HCT116 (cell line): ENCODE measurements at places on chromosomes 5 and 9. TPM values are rescaled to one million over a fixed set of nuclear protein-coding genes. Genes with fewer than 3 reads are reported as not detected.
A peak's percentile ranks its signal among the peaks of the same experiment; 100 is the strongest.

GRCh38 chr9:8651070-8651845 lies 851.7 kb upstream of the DMAC1 start:
- no peaks in the 10 kb centered on the region for H3K36me3 ChIP-seq
- no peaks in the 10 kb centered on the region for H3K27me3 ChIP-seq
- H3K4me3 ChIP-seq: no peak overlapping the region
- H3K4me1 ChIP-seq: no peaks in the 10 kb centered on the region
- H3K27ac ChIP-seq: no peak overlapping the region
- DNase-seq: no peak

DNA sequence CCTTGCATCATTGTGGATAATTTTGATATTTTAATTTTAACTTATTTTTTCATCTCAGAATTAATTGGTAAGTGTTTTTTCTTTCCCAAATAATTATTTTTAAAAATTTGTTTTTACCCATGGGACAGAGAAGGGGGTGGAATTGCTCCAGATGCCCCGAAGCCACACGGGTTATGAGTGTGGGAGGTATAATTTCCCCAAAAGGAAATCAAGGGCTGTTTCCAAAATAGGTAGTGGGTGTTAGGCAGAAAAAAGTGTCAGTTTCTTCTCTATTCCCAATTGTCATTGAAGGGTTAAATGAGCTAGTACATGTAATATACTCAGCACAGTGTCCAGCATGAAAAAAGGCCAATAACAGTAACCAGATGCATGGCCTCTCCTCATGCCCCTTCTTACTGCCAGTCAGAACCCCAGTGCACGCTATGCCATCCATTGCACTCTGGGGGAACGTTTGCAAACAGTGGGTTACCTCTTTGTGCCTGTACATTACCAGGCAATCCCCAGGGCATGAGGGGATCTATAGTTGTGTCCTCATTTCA lies 36.4 kb upstream of the ANGPTL2 start:
- H3K27me3 ChIP-seq: no peaks in the 10 kb centered on the region
- H3K27ac ChIP-seq: no peak overlapping the region
- peaks cover 7% of the 10 kb centered on the region; the same call in 1 of the 2 replicates for H3K4me1 ChIP-seq
- no peak for DNase-seq

DNA sequence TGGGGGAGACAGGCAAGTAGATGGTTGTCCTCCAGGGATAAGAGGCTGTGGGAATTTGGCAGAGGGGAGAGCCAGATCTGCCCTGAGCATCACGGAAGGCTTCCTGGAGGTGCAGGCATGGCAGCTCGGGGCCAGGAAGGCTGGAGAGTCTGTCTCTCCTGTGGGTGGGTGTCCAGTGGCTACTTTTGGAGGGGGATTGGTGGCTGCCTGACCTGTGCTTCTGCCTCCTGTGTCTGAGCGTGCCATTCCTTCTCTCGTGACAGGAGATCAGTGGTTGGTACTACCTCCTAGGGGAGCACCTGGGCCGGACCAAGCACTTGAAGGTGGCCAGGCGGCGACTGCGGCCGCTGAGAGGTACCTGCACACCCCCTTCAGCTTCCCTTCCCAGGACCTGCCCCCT lies 33.5 kb downstream of the RGS3 start:
- DNase-seq: no peak
- H3K27ac ChIP-seq: no peak overlapping the region
- H3K4me1 ChIP-seq: no peaks in the 10 kb centered on the region
- peaks cover 6% of the 10 kb centered on the region; the same call in 1 of the 2 replicates for H3K36me3 ChIP-seq
- no peak overlapping the region for H3K4me3 ChIP-seq
- no peaks in the 10 kb centered on the region for H3K27me3 ChIP-seq

GRCh38 chr5:173882632-173883031 lies 5.5 kb upstream of the CPEB4 start:
- peak; percentile 13 for DNase-seq
- H3K27me3 ChIP-seq: no peaks in the 10 kb centered on the region
- no peaks in the 10 kb centered on the region for H3K4me1 ChIP-seq
- no peak overlapping the region for H3K4me3 ChIP-seq
- H3K36me3 ChIP-seq: no peaks in the 10 kb centered on the region
- no peak overlapping the region for H3K27ac ChIP-seq

PCDHA11 gene
- 0.27 TPM for total RNA-seq

DNA sequence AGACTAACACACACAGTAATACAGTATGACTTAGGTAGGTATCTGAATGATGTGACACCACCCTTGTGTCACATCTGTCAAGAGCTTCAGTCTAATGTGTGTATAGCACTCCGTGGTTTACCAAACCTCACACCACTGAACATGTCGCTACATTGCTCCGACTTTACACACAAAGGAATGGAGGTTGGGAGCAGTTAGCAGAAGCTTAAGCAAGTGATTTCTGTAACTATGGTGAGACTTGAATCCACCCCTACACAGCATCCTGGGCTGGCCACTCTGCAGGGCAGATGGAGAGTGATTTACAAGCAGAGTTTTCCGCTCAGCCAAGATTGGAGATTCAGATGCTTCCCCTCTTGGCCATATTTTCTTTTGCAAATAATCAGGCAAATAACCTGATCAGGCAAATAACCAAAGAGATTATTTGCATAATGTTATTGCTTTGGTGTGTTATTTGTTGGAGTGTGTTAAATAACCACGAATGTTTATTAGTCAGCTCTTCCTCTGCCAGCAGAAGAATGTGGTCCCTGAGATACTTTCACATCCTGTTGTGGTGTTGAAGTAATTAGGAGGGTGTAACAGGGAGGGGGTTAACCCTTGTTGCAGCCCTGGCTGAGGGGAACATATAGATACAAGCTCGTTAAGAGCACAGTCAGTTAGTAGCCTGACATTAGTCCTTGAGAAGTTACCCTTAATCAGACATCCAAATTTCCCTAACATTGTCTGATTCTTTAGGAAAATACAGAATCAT lies 92.8 kb downstream of the SNX18 start:
- no peak for DNase-seq
- H3K27ac ChIP-seq: no peak overlapping the region
- H3K4me1 ChIP-seq: no peaks in the 10 kb centered on the region; the same call in 1 of the 2 replicates
- H3K36me3 ChIP-seq: no peaks in the 10 kb centered on the region

PLAA gene
- 41.2 TPM for total RNA-seq

DNA sequence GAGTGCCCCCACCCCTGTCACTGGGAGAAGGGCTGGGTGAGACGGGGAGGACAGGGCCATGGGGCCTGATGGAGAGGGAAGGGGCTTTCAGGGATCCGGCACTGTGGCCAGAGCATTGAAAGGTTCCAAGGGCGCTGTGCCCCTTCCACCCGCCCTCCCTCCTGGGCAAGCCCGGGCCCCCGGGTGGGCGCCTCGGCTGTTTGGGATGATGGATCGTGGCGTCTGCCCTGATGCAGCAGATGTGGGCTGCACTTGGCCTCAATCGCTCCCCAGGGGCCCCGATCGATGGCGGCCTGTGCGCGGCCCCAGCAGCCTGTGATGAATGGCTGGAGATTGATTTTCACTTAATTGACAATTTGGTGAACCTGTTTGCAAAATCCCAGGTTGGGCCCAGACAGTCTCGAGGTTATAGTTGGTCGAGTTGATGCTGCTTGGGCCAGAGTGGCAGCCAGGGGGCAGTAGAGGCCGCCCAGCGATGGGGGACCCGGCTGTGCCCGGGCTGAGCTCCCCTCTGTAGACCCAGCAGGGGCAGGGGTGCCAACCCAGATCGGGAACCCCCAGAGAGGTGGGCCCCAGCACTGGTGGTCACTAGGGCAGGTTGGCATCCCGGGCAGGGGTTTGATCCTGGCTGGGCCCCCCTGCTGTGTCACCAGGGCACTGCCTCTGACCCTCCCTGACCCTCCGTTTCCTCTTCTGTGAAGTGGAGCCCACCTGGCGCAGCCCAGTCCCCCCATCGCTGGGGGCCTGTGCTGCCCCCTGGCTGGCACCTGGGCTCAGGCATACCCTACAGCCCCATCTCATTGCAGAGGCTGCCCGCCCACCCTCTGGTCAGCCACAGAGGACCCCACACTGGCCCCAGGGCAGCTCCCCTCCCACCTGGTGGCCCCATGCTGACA lies 34.7 kb downstream of the LHX3 start:
- H3K36me3 ChIP-seq: no peaks in the 10 kb centered on the region
- H3K27ac ChIP-seq: no peak overlapping the region
- H3K4me3 ChIP-seq: no peak overlapping the region
- H3K27me3 ChIP-seq: no peaks in the 10 kb centered on the region

GRCh38 chr5:149757956-149758355 lies 27.8 kb downstream of the PPARGC1B start:
- no peak overlapping the region for H3K27ac ChIP-seq
- no peak overlapping the region for H3K4me3 ChIP-seq
- DNase-seq: no peak
- no peaks in the 10 kb centered on the region; the same call in 1 of the 2 replicates for H3K4me1 ChIP-seq

DNA sequence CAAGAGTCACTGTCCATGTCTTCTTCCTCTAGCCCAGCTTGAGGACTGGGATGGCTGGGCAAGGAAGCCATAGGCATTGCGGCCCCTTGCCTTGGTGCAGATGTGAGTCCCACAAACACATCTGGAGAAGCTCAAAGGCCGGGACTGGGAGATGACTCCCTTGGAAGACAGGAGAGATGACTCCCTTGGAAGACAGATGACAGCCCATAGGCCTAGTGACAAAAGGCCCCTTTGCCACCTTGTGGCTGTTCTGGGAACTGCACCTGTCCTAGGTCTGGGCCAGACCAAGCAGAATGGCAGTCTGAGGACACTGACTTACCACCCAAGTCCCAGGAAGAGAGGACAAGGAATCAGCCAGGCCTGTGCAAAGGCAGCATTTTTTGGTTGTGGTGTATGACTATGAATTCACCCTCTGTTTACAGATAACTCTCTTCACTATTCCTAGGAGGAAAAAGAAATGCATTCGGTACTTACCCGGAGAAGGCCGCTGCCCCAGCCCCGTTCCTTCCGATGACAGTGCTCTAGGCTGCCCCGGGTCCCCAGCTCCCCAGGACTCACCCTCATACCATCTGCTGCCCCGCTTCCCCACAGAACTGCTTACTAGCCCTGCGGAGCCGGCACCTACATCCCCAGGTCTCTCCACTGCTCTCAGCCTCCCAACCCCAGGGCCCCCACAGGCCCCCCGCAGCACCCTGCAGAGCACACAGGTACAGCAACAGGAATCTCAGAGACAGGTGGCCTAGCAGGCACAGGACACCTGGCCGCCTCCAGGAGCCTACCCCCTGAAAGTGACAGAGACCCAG lies 30.8 kb downstream of the SKP1 start:
- DNase-seq: peak; percentile 57
- H3K4me1 ChIP-seq: peaks cover 5% of the 10 kb centered on the region; the same call in 1 of the 2 replicates
- H3K27ac ChIP-seq: no peak overlapping the region
- H3K27me3 ChIP-seq: no peaks in the 10 kb centered on the region
- no peak overlapping the region for H3K4me3 ChIP-seq

DNA sequence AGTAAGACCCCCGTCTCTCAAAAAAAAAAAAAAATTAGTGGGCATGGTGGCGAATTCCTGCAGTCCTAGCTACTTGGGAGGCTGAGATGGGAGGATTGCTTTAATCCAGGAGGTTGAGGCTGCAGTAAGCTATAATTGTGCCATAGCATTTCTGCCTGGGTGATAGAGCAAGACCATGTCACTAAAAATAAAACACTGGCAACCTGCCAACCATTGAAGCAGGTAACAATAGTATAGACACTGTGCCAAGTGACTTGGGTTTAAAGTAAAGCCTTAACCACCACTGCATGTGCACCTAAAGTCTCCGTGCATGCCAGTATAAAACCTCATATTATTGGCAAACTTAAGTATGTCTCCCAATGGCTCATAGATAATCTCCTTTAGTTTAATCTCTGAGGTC lies 3.4 kb upstream of the APBA1 start:
- no peaks in the 10 kb centered on the region for H3K36me3 ChIP-seq
- no peak for DNase-seq
- no peak overlapping the region for H3K27ac ChIP-seq
- H3K27me3 ChIP-seq: no peaks in the 10 kb centered on the region; the same call in 1 of the 2 replicates
- peaks cover 14% of the 10 kb centered on the region for H3K4me1 ChIP-seq

- no peaks in the 10 kb centered on the region for H3K4me1 ChIP-seq
- H3K36me3 ChIP-seq: no peaks in the 10 kb centered on the region
- no peak overlapping the region for H3K4me3 ChIP-seq
- H3K27me3 ChIP-seq: no peaks in the 10 kb centered on the region
- H3K27ac ChIP-seq: no peak overlapping the region
Observed at GRCh38 chr5:132396589-132397031, 27.1 kb downstream of the SLC22A5 start.

FAM153A gene
- not detected for total RNA-seq

CACNA1B gene
- total RNA-seq: 1.7 TPM

DNA sequence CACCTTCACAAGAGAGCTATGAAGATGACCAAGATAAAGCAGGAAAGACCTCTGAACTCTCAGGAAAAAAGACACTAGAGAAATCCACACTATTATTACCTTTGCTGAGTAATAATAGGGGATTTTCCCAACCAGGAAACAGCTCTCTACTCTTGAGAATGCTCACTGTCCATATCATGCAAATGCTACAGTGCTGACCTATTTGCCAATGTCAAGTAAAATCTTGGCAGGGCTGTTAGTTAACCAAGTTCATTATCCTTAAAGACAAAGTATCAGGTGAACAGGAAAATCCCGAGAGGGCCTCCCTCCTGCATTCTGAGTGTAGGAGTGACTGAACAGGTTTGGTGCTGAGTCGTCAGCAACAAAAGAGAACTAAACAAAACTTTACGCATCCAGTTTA lies 306.6 kb downstream of the ACTL7B start:
- no peaks in the 10 kb centered on the region for H3K27me3 ChIP-seq
- DNase-seq: no peak
- H3K27ac ChIP-seq: no peak overlapping the region
- no peaks in the 10 kb centered on the region for H3K36me3 ChIP-seq
- H3K4me3 ChIP-seq: no peak overlapping the region

DNA sequence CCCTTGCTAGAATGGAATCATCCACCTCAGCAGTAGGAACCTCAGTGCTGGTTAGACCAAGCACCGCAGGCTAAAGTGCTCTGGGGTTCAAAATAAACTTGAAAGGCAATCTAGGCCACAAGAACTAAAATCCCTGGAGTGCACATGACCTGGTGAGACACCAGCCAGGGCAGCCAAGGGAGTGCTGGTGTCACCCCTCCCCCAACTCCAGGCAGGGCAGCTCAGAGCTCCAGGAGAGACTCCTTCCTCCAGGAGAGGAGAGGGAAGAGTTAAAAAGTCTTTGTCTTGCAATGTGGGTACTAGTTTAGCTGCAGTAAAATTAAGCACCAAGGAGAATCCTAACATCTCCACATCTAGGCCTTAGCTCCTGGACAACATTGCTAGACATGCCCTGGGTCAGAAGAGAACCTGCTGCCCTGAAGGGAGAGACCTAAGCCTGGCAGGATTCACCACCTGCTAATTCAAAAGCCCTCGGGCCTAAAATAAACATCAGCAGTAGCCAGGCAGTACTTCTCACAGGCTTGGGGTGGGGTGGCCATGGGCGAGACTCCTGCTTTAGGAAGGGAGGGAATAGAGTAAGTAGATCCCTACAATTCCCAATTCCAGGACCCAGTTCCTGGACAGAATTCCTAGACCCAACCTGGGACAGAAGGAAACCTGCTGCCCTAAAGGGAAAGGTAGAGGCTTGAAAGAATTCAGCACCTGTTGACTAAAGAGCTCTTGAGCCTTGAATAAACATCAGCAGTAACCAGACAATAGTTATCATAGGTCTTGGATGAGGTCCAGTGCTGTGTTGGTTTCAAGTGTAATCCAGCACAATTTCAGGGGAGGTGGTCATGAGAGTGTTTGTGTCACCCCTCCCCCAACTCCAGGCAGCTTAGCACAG lies 25.8 kb downstream of the UGT3A2 start:
- H3K27me3 ChIP-seq: peaks cover 23% of the 10 kb centered on the region; the same call in 1 of the 2 replicates
- H3K4me1 ChIP-seq: no peaks in the 10 kb centered on the region
- DNase-seq: no peak
- no peaks in the 10 kb centered on the region for H3K36me3 ChIP-seq
- no peak overlapping the region for H3K27ac ChIP-seq
- H3K4me3 ChIP-seq: no peak overlapping the region

ADAMTS2 gene
- 3.9 TPM for total RNA-seq

- no peak overlapping the region for H3K4me3 ChIP-seq
- no peak for DNase-seq
- H3K4me1 ChIP-seq: no peaks in the 10 kb centered on the region
- no peaks in the 10 kb centered on the region for H3K36me3 ChIP-seq
- no peaks in the 10 kb centered on the region for H3K27me3 ChIP-seq
Observed at GRCh38 chr5:34533582-34534522, 122.3 kb upstream of the RAI14 start.

PTPA gene
- 177 TPM for total RNA-seq

PRRC2B gene
- total RNA-seq: 170 TPM
